Non-pigmented ciliary epithelial cell (primary cell): ENCODE measurements at places on chromosomes 12 and 14.

GRCh38 chr14:106129274-106129673 lies 602.9 kb downstream of the TMEM121 start:
- no peak for DNase-seq

GRCh38 chr14:104486222-104486923 lies 93.2 kb upstream of the C14orf180 start:
- no peak for DNase-seq

GRCh38 chr12:116395396-116395795 lies 117.9 kb upstream of the MED13L start:
- no peak for DNase-seq

DNA sequence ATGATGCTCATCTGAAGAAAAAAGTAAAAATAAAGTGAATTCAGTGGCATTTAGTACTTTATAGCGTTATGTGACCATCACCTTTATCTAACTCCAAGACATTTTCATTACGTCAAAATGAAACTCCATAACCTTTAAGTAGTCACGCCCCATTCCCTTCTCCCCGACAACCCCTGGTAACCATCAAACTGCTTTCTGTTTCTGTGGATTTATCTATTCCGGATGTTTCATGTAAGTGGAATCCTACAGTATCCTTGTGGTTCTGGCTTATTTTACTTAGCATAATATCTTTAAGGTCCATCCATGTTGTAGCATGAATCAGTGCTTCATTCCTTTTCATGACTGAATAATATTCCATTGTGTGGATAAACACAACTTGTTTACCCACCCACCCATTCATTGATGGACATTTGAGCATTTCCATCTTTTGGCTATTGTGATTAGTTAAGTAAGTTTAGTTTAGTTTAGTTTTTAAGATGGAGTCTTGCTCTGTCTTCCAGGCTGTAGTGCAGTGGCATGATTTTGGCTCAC lies 18.5 kb upstream of the MAP1LC3B2 start:
- no peak for DNase-seq
